Stimulated activated CD4-positive, alpha-beta T cell treated with anti-CD3 and anti-CD28 coated beads, Interleukin-15, amount 100 ng/mL, for 24 hours (primary cell): ENCODE measurements at places on chromosomes 1 and 21.

DNA sequence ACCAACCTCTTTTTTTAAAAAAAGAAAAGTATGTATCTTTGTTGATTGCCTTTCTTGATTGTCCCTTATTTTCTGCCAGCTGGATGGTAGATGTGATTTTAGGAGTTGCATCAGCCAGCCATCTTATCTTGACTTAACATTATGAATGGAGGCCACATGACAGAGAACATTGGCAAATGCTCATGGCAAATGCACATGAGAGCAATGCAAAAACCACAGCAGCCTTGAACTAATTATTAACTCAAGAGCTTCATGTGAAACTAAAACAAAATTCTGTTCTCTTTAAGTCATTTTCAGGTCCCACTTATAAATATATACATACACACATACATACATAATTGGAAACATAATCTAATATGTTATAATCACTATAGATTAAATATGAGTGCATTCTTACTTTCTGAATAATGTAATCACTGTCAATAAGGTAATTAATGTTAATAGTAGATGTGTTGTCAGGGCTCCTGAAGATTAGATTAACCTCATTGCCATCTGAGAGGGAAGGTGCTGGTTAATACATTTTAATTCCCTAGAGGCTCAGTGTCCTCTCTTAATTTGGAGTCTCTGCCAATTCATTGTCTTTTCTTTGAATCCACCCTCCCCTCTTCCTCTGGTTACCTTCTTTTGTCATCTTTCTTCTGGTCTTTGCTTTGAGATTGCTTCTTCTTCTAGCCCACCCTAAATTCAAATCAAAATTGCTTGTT lies 962.2 kb downstream of the ADGRL2 start:
- DNase-seq, result no peak

DNA sequence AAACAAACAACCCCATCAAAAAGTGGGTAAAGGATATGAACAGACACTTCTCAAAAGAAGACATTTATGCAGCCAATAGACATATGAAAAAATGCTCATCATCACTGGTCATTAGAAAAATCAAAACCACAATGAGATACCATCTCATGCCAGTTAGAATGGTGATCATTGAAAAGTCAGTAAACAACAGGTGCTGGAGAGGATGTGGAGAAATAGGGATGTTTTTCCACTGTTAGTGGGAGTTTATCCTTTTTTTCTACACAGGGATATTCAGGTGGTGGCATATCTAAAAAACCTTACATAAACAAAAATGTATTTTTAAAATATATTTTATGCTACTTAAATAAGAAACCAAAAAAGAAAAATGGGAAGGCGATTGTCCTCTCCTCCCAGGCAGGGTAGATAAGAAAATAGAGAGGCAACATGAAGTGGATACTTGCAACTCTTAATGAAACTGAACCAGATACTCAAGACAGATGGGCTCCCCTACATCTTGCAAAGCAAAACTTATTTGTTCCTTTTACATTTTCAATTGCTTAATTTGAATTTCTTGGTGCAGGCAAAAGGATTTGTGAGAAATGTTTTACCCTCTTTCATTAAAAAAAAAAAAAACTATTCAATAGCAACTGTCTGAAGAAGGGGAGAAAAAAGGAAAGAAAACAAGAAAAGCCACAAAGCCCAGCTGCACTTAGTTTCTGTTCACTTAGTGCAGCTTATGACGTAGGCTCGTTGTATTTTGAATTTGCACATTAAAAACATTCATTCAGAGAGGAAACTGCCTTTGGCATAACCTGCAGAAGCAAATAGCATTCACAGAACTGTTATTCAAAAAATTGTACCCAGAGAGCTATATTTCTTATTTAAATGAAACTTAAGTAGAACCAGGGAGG lies 36.9 kb upstream of the RGS1 start:
- no peak for DNase-seq

DNA sequence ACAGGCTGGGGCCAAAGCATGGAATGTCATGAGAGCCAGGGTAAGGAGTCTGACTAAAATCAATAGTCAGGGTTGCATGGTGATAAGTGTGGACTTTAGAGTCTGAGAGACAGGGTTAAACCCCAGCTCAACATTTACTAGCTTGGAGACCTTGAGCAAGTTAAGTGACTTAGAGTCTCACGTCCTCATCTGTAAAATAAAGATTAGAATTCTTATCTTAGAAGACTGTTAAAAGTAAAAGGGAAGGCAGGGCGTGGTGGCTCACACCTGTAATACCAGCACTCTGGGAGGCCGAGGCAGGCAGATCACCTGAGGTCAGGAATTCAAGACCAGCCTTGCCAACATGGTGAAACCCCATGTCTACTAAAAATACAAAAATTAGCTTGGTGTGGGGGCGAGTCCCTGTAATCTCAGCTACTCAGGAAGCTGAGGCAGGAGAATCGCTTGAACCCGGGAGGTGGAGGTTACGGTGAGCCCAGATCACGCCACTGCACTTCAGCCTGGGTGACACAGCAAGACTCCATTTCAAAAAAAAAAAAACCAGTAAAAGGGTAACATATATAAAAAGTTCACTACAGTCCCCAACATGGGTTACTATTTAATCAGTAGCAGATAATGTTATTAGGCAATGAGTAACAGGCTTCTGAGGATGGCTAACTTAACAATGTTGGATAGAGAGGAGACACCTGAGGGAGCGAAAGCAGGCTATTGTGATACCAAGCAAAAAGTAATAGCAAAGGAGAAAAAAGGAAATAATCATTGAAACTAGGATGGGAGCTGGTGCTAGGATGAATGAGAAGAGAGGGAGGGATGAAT lies 20.8 kb downstream of the TMCO1 start:
- DNase-seq, result no peak

DNA sequence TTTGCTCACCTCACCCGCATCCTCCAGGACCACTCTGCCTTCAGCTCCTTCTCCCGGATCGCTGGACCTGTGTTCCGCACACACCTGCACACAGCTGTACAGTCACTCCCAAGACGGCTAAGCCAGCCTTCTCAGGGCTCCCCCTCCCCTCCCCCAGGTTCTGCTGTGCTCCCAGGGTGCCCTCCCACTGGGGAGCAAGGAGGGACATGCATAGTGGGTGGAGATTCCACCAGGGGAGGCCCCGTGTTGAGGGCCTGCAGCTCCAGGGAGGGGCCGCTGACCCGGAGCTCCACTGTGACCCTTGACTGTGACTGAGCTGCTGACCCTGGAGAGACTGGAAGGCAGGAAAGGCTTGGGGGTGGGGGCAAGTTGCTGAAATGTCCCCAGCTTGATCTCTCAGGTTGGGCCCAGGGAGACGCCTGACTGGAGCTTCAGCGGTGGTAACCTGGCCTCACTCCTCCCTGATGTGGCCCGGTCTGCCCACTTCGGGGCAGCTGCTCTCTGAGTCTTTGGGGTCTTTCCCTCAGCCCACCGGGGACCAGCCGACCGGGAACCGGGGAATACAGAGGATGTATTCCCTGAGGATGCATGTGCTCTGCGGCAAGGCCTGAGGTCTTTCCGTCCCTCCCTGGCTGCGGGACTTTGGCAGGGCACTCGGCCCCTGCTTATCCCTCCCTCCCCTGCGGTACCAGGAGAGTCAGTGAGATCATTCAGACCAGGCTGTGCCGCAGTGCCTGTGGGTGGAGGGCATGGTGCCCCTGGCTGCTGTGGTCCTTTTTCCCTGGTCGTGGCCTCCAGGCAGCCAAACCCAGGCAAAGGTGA lies 28.6 kb upstream of the PLCH2 start:
- DNase-seq, result no peak

- no peak for DNase-seq
Measured at GRCh38 chr1:171017426-171017825, 73.3 kb upstream of the FMO3 start.

DNA sequence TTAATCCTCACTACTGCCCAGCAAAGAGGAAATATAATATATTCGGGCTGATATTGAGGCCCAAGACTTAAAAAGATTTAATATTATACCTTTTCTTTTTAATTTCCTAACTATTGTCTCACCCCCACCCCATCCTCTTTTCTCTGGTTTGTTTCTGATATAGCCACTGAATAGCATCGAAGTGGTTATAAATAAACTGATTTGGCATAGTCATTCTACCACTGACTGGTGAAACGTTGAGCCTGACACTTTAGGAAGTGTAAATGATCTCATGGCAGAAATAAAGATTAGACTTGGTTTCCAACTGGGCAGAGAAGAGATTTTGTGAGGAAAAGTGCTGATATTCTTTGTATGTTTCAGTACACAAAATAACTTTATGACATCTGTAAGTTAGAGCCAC lies 39.3 kb downstream of the DTL start:
- no peak for DNase-seq

- no peak for DNase-seq
Measured at GRCh38 chr1:181097242-181097641, 8.7 kb downstream of the IER5 start.

GRCh38 chr21:42833439-42833815 lies 45.9 kb downstream of the WDR4 start:
- DNase-seq, result peak; percentile 71

DNA sequence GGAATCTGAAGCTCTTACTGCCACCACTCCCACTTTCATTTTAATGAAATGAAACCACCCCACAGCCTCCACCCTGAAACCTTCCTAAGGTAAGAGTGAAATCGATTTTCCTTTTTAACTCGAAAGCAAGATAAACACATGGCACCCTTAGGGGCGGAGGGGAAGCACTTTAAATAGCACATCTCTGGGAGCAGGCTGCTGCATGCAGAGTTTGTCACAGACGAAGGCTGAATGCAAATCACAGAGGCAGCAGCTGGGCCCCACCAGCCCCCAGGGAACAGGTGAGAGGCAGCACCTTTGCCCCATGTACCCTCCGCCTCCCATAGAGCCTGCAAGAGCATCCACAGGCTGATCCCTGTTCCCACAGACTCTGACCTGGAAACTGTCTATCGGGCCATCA lies 60.0 kb upstream of the GRIK3 start:
- DNase-seq, result no peak
